ENCODE measurements at places on chromosomes 7 and 10. TPM values are rescaled to one million over a fixed set of nuclear protein-coding genes. Genes with fewer than 3 reads are reported as not detected.
A peak's percentile ranks its signal among the peaks of the same experiment; 100 is the strongest.

DNA sequence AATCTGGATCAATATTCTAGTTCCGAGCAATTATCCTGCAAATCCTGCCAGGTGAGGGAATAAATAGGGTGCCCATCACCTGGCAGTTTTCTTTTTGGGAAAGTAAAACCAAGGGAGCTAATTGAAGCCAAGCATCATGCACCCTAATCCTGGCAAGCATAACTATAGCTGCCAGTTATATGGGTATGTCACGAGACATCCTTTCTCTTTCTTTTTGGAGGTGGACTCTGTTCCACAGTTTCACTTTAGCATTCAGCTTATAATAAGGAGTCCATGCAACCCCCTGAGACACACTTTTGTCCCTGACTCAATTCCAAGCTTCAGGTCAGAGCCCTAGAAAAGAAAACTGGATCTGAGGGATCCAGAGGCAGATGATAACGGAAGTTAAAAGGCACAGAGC, 222.5 kb downstream of the PHF14 start:
- no peak for DNase-seq

Gene PTPRN2
- total RNA-seq = 0.77 TPM

Gene SH2B2
- 2.0 TPM for total RNA-seq

GRCh38 chr10:125606414-125607010, 76.5 kb downstream of the TEX36 start:
- DNase-seq = no peak

Gene AZGP1
- total RNA-seq = not detected

DNA sequence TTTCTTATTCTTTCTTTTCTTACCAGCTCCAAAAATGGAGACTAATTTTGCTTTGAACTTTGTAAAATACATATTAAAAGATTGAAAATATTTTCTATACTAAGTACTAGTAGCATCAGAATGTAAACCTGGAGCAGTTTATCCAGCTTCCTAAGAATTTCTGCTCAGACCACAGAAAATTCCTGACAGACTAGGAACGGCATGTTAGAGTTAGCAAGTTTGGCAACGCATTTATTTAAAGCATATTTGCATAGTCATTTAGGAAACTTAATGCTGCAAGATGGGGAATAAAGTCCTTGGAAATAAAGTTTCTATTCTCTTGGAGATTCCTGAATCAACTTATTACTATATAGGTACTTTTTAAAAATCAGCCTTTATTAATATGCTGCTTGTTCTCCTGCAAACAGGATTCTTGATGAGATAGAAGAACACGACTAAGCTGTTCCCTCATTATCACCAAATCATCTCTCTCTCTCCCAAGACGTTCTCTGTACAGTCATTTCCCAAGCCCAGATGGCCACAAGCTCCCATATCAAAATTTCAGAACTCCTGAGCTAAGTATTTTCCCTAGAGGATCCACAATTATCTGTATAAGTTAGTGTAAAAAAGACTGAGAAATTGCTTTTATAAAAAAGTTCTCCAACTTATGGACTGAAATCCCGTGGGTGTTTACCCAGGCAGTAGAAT, 305.8 kb upstream of the NEBL start:
- peak; percentile 8 for DNase-seq

GRCh38 chr7:55110993-55111361, 92.2 kb downstream of the EGFR start:
- DNase-seq = peak; percentile 93

GRCh38 chr10:34728361-34728760, 86.7 kb downstream of the PARD3 start:
- no peak for DNase-seq

GRCh38 chr10:24370877-24371276, 161.9 kb downstream of the KIAA1217 start:
- DNase-seq = no peak

Gene CAMK2G
- total RNA-seq = 25.9 TPM

Gene ABCA13
- total RNA-seq = 0.26 TPM

GRCh38 chr7:134782121-134782623, 2.7 kb downstream of the CALD1 start:
- no peak for DNase-seq

DNA sequence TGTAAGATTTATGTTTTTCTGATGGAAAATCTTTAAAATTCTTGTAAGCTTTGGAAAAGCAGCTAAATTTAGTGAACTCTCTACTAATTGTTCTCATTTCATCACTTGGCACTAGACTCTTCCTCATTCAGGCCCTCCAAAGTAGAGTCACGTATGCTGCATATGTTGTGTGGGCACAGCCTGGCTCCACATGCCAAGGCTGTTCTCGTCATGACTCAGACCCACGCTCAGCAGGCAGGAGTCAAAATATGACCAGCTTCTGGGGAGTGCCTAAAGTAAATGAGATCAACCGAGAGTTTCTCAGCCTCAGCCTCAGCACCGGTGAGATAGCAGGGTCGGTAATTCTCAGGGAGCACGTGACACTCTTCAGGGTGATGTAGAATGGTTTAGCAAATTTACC, 1672.9 kb downstream of the REEP3 start:
- DNase-seq = peak; percentile 14

GRCh38 chr10:76759681-76760080, 877.9 kb downstream of the KCNMA1 start:
- DNase-seq = peak; percentile 7

DNA sequence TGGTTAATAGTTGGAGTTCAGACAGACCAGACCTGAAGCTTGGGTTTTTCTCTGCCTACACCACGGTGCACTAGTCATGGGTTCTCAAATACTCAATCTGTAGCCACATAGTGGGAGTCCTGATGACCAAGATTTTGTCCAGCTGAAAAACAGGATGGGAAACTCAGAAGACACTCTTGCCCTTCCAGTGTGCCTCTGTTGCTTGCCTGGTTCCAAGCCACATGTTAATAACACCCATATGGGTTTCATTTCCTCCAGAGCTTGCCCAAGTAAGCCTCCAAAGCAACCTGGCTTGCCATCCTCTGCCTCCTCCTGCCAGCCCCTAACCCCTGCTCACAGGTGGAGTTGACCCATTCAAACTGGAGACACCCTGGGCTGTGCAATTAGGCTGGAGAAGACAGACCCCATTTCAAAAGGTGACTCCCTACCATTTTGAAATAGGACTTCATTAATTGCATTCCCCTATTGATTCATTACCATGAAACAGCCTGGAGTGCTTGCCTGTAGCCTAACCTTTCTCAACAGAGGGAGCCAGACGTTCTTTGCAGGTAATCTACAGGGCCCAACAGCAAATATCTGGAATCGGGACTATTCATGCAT, 108.0 kb upstream of the HABP2 start:
- no peak for DNase-seq

DNA sequence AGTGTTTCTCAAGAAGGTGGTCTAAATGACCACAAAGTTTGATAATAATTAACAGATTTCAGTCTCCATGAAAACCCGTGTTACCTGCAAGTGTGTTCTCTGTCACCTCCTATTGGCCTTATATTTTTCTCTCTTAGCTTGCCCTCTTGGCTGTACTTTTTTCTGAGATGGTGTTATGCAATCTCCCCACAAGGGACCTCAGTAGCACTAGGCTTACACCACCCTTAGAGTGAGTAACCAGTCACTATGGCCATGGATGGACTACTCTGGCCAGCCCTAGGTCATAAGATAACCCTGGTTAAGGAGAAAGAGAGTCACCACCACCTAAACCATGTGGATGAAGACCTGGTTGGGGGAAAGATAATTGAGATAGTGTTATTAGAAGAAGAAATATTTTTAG, 76.8 kb downstream of the NPSR1 start:
- no peak for DNase-seq

GRCh38 chr7:157791261-157791660, 454.5 kb downstream of the DNAJB6 start:
- no peak for DNase-seq

Gene C10orf67
- under 0.01 TPM for total RNA-seq

- no peak for DNase-seq
Measured at GRCh38 chr10:78433766-78434535, 400.3 kb downstream of the RPS24 start.

DNA sequence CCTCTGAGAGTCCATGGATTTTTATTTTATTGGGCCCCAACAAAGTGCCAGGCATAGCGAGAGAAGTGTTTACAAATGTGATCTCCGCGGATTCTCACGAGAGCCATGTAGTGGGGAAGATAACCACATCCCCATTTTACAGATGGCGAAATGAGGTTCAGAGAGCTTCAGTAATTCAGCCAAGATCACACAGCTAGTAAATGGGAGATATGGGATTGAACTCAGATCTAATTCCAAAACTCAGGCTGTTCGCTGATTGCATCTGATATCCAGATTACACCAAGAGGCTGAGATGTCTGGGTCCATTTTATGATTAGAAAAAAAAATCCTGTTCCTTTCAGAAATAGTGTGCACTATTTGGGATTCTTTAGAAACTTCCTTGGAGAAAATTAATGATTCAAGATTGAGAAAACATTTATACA, 1.3 kb downstream of the FAS start:
- peak; percentile 25 for DNase-seq

DNA sequence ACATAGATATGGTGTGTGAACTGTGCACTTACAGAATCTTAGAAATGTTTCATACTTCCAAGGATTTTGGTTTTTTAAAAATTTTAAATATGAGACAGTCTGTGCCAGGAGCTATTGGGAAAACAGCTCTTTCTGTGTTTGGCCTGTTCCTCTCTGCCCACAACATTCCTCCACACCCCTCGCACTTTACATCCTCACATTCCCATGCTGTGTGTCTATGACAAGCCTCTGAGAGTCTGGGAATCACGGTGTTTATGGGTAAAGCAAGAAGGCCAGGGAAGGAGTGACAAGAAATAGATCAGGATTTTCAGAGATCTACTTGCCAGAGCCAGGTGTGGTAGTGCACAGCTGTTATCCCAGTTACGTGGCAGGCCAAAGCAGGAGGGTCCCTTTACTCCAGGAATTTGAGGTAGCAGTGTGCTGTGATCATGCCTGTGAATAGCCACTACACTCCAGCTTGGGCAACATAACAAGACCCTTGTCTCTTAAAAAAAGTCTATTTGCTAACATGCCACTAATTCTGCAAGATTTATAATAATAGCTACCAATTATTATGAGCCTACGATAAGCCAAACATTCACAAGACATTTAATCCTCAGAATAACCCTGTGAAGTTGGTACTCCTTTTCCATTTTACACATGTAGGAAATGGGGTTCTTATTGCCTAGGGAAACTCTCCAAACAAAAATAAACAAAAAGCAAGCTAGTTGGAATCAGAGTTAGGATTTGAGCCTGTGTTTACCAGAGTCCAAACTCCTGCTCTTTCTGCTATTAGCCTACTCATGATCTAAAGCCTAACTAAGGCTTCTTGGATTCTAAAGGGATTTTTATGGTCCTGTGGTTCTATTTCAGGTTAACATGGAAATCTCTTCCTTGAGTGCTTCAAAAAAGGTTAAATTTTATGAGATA, 168.3 kb upstream of the SP8 start:
- no peak for DNase-seq

DNA sequence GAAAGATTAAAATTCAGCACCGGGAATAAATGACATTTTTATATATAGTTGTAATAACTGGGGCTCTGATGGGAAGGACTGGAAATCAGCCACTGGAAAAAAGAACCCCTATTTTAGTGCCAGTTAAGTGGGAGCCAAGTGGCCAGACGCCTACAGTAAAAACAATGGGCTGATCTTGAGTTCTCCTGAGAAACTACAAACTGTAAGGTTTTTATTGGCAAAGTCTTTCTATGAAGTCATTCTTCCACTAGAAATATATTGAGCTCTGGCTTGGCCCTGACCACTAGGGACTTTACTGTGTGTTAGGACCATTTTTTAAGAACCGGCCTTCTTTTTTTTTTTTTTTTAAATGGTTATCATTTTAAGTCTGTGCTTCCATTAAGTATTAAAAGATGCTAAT, 79.6 kb downstream of the ZNF22 start:
- no peak for DNase-seq

- DNase-seq = peak; percentile 83
Measured at GRCh38 chr10:49139028-49139845, 5.4 kb upstream of the FAM170B start.

GRCh38 chr7:149883452-149883861, 9.7 kb downstream of the ATP6V0E2 start:
- no peak for DNase-seq

DNA sequence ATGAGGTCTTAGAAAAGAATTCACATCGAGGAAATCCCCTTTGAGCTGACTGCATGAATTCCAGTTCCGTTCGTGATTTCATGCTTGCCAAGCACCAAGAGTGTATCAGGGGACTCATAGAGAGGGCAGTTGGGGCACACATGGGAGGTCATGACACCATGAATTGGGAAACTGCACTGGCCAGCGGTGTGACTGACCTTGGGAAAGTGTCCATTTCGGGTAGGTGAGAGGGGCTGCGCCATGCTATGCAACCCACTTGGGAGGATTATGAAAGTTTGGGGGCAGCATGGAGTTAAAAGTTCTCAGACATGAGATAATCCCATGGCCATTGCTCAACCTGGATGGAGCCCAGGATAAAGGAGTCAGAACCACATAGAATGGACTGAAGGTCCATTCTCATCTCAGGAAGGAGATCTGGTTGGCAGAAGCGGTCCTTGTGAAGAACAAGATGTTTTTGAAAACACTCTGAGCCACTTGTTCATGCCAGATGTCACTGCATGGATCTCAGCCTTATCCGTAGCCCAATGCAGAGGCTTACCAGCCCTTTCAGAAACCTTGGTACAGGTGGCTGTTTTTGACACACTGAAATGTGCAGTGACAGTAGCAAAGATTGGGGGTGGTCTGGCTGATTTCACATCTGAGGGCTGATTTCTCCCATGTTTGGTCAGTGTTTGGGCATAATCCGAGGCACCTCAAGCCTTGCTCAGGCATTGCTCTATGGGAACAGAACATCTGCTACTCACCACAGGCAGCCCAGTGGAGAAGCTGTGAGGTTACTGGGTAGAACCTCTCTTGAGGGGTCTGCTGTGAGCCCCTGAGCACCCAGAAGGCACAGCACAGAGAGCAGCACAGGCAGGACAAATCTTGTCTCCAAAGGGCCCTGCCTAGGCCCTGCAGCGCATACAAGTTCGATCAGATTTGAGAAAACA, 252.3 kb downstream of the CXCL12 start:
- no peak for DNase-seq

- DNase-seq = no peak
Measured at GRCh38 chr10:82472406-82473335, 597.7 kb downstream of the NRG3 start.

Gene ITIH5
- total RNA-seq = 49.3 TPM

GRCh38 chr10:43782814-43783213, 134.1 kb upstream of the ZNF32 start:
- no peak for DNase-seq

- no peak for DNase-seq
Measured at GRCh38 chr10:65423043-65423442, 1502.8 kb upstream of the LRRTM3 start.

Gene ANK3
- total RNA-seq = 0.50 TPM

- peak; percentile 77 for DNase-seq
Measured at GRCh38 chr10:66180581-66181318, 745.1 kb upstream of the LRRTM3 start.

- DNase-seq = no peak
Measured at GRCh38 chr10:84235096-84235495, 6.2 kb downstream of the LRIT1 start.

Gene ADAMTS14
- total RNA-seq = 1.8 TPM

- DNase-seq = peak; percentile 11
Measured at GRCh38 chr10:75845176-75845947, 413.9 kb downstream of the LRMDA start.

Gene SEC61G
- 143 TPM for total RNA-seq

Data from fibroblast of lung (primary cell).